ENCODE measurements at places on chromosomes 3 and 15. TPM values are rescaled to one million over a fixed set of nuclear protein-coding genes. Genes with fewer than 3 reads are reported as not detected.

GRCh38 chr3:153137626-153138025 lies 24.4 kb upstream of the RAP2B start:
- H3K27me3 ChIP-seq = no peaks in the 10 kb centered on the region
- DNase-seq = no peak
- H3K4me3 ChIP-seq = no peak overlapping the region
- no peaks in the 10 kb centered on the region for H3K36me3 ChIP-seq

The CD86 gene
- not detected for polyA plus RNA-seq

GRCh38 chr3:78258798-78259197 lies 1218.9 kb downstream of the ROBO2 start:
- no peak for DNase-seq
- no peaks in the 10 kb centered on the region for H3K36me3 ChIP-seq
- H3K27me3 ChIP-seq = no peaks in the 10 kb centered on the region
- no peak overlapping the region for H3K4me3 ChIP-seq
- H3K4me1 ChIP-seq = no peaks in the 10 kb centered on the region

The UBA5 gene
- 26.9 TPM for polyA plus RNA-seq

The ZNF80 gene
- not detected for polyA plus RNA-seq

The LINGO1 gene
- 8.1 TPM for polyA plus RNA-seq

- no peaks in the 10 kb centered on the region for H3K4me1 ChIP-seq
- no peaks in the 10 kb centered on the region for H3K27me3 ChIP-seq
- no peak overlapping the region for H3K4me3 ChIP-seq
These were observed 130.4 kb downstream of the PPM1L start for GRCh38 chr3:160886421-160886820.

GRCh38 chr3:172087602-172088580 lies 48.5 kb downstream of the FNDC3B start:
- H3K4me3 ChIP-seq = no peak overlapping the region
- peak overlapping the region; percentile 29 for H3K27ac ChIP-seq
- H3K4me1 ChIP-seq = peaks cover 17% of the 10 kb centered on the region
- no peaks in the 10 kb centered on the region for H3K36me3 ChIP-seq
- no peaks in the 10 kb centered on the region for H3K27me3 ChIP-seq

GRCh38 chr3:107260207-107260606 lies 117.0 kb upstream of the CCDC54 start:
- peaks cover 11% of the 10 kb centered on the region for H3K4me1 ChIP-seq
- no peak overlapping the region for H3K4me3 ChIP-seq
- no peak overlapping the region for H3K27ac ChIP-seq
- no peaks in the 10 kb centered on the region for H3K36me3 ChIP-seq

- H3K27ac ChIP-seq = peak overlapping the region; percentile 3
- peaks cover 12% of the 10 kb centered on the region for H3K4me1 ChIP-seq
- no peak for DNase-seq
- no peaks in the 10 kb centered on the region for H3K36me3 ChIP-seq
These were observed 172.7 kb upstream of the PRICKLE2 start for GRCh38 chr3:64398006-64398405.

DNA sequence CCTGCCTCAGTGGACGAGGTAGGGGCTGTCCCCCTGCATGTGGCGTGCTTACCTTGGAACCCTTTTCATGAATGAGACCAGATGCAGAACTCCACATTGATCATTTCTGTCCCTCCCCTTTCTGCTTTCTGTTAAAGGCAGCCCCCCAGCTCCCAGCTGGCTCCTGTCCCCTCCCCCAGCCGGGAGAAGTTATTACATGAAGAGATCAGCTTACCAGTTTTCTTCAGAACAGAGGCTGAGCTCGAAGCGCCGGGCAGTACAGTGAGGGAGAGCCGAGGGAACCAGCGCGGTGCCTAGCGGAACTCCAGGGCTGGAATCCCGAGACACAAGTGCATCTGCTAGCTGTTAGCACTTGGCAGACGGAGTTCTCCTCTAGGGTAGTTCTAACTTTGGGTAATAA lies 263.3 kb upstream of the NR2E3 start:
- H3K36me3 ChIP-seq = no peaks in the 10 kb centered on the region
- H3K27me3 ChIP-seq = peaks cover 4% of the 10 kb centered on the region
- DNase-seq = peak; percentile 36
- no peak overlapping the region for H3K27ac ChIP-seq
- H3K4me1 ChIP-seq = peaks cover 12% of the 10 kb centered on the region

DNA sequence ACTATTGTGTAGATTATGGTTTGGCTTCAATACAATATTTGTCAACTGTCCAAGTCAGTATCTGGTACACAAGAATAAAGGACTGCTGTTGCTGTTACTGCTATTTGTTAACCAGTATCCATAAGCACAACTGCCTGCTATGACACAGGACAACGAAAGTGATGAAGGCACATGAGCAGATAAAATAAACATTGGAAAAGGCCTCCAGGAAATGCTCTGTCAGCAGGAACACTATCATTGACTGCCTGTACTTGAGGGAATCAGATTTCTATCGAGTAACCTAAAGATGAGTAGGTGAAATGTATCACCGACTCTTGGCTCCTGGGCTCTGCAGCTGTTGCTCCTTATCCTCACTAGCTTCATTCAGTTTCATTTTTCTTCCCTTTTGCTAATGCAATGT lies 56.5 kb downstream of the FMN1 start:
- DNase-seq = no peak
- no peak overlapping the region for H3K27ac ChIP-seq
- H3K4me3 ChIP-seq = no peak overlapping the region
- H3K36me3 ChIP-seq = no peaks in the 10 kb centered on the region
- H3K4me1 ChIP-seq = peaks cover 6% of the 10 kb centered on the region
- peaks cover 6% of the 10 kb centered on the region for H3K27me3 ChIP-seq

The MORC1 gene
- 2.8 TPM for polyA plus RNA-seq

DNA sequence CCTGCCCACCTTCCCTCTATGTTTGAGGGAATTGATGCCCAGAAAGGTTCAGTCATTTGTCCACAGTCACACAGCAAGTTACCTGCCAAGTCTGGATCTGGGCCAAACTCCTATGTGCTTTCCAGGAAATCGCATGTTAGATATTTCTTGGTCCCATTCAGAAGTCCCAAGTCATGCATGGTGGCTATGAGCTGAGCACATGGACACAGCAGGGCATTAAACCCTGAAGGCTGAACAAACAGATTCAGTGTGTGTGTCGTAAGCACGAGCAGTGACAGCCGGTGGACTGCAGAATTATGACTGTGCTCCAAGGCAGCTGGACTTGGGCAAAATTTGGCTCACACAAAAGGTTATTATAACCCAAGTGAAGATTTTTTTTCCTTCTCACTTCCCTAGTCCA lies 11.4 kb upstream of the SLC6A6 start:
- H3K27ac ChIP-seq = no peak overlapping the region
- no peaks in the 10 kb centered on the region for H3K4me1 ChIP-seq
- DNase-seq = peak; percentile 63
- H3K27me3 ChIP-seq = no peaks in the 10 kb centered on the region
- no peak overlapping the region for H3K4me3 ChIP-seq

- DNase-seq = no peak
- no peak overlapping the region for H3K27ac ChIP-seq
- no peaks in the 10 kb centered on the region for H3K36me3 ChIP-seq
- H3K4me3 ChIP-seq = no peak overlapping the region
- no peaks in the 10 kb centered on the region for H3K27me3 ChIP-seq
- no peaks in the 10 kb centered on the region for H3K4me1 ChIP-seq
These were observed 8.0 kb downstream of the IGSF10 start for GRCh38 chr3:151452841-151453240.

The C3orf85 gene
- polyA plus RNA-seq = 52.2 TPM

The MAGEL2 gene
- 15.6 TPM for polyA plus RNA-seq

DNA sequence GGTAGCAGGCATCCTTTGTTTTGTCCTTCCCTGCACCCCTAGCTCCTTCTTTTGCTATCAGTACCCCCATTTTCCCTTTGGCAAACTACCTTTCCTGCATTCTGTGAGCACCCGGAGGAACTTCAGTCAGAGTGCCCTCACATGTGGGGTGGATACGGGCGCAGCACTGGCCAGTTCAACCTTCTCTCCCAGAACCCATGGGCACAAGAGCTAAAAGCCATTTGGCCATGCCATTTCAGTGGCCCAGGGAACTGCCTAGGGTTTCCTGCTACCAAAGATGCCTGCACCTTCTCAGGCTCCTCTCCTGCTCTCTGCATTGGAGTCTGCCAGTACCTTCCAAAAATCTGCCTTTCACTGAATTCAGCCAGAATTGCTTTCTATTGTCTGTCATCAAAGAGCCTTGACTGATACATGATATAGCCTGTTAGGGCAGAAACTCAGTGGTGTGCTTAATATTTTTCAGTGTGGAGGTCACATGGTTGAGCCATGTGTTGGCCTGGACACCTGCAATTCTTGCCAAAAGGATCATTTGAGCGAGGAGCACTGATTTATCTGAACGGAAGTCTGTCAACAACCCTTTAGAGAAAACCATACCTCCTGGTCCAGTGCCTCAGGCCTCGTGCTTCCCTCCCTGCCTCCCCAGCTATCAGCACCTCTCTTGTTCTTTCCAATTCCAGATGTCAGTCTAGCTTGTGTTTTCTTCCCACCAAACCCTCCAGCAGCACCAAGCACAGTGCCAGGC lies 27.0 kb upstream of the HHATL start:
- H3K4me1 ChIP-seq = no peaks in the 10 kb centered on the region
- H3K36me3 ChIP-seq = no peaks in the 10 kb centered on the region
- no peak overlapping the region for H3K27ac ChIP-seq
- H3K4me3 ChIP-seq = no peak overlapping the region
- DNase-seq = no peak

DNA sequence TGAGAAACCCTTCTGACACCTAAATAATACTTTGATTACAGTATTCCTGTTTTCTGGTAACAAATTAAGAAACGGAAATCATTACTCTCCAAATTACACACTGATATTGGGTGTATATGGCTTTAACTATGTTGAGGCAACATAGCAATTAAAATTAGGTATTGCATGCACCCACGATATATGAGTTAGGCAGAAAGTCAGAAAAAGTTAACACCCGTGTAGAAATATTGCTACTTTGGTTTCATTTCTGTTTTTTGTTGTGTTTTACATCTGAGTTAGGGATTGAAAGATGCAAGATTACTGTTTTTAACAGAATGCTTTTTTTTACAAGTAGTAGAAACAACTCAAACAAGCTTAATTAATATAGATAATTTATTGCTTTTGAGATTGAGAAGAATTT lies 327.8 kb downstream of the GBE1 start:
- DNase-seq = no peak
- no peaks in the 10 kb centered on the region for H3K36me3 ChIP-seq
- H3K27me3 ChIP-seq = no peaks in the 10 kb centered on the region
- H3K4me3 ChIP-seq = no peak overlapping the region

The DRD3 gene
- not detected for polyA plus RNA-seq

The GOLGA8O gene
- 0.07 TPM for polyA plus RNA-seq

DNA sequence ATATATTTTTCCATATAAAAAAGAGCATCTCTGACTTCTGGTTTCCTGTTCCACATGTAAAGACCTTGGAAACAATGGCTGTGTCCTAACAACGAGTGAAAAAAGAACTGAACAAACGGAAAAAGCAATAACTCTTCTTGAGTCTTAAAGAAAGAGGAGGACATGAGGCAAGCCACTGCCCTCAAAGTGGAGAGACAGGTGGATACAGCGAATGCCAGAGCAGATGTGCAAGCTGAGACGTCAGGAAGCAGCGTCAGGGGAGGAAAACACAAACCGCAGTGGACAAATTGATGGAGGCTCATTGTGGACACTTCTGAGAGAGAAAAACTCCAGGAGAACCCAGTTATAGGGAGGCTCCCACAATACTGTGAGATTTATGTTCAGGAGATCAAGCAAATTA lies 208.0 kb upstream of the MME start:
- no peaks in the 10 kb centered on the region for H3K4me1 ChIP-seq
- no peak overlapping the region for H3K4me3 ChIP-seq
- no peaks in the 10 kb centered on the region for H3K27me3 ChIP-seq
- H3K36me3 ChIP-seq = no peaks in the 10 kb centered on the region
- H3K27ac ChIP-seq = no peak overlapping the region
- no peak for DNase-seq

GRCh38 chr3:142888099-142888480 lies 793 bp downstream of the PCOLCE2 start:
- H3K4me1 ChIP-seq = peaks cover 3% of the 10 kb centered on the region
- H3K27me3 ChIP-seq = peaks cover 25% of the 10 kb centered on the region
- DNase-seq = peak; percentile 21
- peak overlapping the region; percentile 77 for H3K4me3 ChIP-seq

The TTBK2 gene
- 3.5 TPM for polyA plus RNA-seq

- no peak for DNase-seq
- no peak overlapping the region for H3K27ac ChIP-seq
- H3K4me3 ChIP-seq = no peak overlapping the region
These were observed 410.4 kb upstream of the RORA start for GRCh38 chr15:61639491-61639890.

DNA sequence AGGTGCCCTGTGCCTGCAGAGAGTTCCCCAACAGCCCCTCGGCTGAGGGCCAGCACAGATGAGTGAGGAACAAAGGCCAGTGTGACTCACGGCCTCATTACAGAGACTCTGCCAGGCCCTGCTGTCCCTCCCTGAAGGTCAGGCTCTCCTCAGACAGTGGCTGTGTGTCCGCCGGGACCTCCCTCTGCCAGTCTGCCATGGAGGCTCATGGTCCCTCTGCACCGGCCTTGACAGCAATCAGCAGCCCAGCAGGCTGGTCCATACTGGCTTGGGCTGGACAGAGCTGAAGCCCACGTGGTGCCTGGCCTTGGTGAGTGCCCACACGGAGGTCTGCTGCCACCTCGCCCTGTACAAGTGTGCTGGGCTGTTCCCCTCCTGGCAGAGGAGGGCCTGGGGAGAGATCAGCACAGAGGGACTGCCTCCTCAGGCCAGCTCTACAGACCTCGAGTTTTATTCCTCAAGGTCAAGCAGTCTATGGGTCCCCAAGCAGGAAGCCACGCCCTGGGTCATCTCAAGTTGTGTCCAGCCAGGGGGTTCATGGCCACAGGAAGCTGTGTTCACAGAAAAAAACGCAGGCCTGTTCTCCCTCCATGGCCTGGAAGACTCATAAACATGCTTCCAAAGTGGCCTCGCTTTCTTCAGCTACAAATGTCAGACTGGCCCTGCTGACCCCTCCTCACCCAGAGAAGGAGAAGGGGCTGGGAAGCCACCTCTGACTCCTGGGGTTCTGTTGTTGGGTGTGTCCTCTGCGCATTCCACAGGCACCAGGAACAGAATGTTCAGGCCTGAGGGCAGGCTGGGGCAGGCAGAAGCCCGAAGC lies 27.0 kb downstream of the SLC41A3 start:
- H3K27me3 ChIP-seq = no peaks in the 10 kb centered on the region
- peak overlapping the region; percentile 88 for H3K27ac ChIP-seq
- no peak overlapping the region for H3K4me3 ChIP-seq
